Jurkat, Clone E6-1 (cell line): ENCODE measurements at places on chromosomes 11 and 22.

GRCh38 chr22:47698906-47699305 lies 936.5 kb downstream of the TBC1D22A start:
- no peak for DNase-seq

DNA sequence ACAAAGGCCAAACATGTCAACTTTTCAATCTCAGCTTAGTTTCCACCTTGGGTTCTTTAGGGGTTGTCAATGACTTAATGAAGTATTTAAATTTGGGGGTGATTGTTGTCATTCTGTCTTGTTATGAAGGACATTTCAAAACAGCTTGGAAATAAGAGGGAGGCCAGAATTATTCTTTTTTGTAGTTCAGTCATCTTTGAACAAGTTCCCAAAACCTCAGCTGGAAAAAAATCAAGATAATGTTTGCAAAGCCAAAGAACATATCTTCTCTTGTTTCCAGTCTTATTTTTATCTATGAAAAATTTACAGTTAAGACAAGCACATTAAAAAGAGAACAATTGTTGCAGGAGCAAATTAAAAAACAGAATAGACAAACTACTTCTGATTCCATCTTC lies 612.8 kb downstream of the INSC start:
- DNase-seq, result no peak

GRCh38 chr11:73648571-73649046 lies 2.2 kb downstream of the PLEKHB1 start:
- no peak for DNase-seq

- DNase-seq, result no peak
Observed at GRCh38 chr22:45870011-45870410, 107.0 kb downstream of the WNT7B start.

GRCh38 chr22:36764060-36764459 lies 11.9 kb downstream of the IFT27 start:
- DNase-seq, result no peak

GRCh38 chr22:43333978-43334377 lies 9.2 kb downstream of the SCUBE1 start:
- DNase-seq, result no peak

DNA sequence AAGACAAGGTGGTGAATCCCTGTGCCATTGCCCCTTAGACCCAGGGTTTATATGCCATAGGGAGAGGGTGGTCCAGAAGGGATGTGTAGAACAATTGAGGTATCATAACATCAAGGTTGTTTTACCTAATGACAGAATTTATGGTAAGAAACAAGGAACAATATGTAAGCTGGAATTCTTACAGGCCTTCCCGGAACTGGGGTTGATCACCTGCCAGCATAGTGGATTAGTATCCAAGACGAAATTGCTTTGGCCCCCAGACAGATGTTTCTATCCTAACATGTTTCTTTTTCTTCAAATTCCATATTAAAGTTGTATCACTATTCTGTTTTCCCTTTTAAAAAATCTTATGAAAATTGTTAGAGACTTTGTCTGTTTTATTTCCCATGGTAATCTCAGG lies 343.8 kb upstream of the ANO3 start:
- DNase-seq, result no peak

GRCh38 chr11:134734141-134734845 lies 322.3 kb upstream of the B3GAT1 start:
- no peak for DNase-seq

DNA sequence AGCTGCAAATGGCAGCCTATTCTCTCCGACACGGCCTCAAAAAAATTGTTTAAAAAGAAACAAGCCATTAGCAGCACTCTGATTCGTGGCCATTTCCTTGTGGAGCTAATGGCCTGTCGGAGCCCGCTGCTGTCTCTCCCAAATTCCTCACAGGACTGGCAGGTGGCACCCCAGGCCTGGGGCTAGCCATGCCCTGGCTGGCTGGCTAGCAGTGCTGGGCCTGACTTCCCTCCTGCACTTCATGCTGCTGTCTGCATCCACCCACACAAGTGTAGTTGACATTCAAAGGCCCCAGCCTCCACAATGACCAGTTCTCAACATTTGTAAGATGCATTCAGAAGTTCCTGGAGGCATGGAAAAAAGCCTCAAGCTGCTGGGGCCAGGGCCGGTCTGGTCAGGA lies 61.5 kb downstream of the SMCO4 start:
- DNase-seq, result no peak

DNA sequence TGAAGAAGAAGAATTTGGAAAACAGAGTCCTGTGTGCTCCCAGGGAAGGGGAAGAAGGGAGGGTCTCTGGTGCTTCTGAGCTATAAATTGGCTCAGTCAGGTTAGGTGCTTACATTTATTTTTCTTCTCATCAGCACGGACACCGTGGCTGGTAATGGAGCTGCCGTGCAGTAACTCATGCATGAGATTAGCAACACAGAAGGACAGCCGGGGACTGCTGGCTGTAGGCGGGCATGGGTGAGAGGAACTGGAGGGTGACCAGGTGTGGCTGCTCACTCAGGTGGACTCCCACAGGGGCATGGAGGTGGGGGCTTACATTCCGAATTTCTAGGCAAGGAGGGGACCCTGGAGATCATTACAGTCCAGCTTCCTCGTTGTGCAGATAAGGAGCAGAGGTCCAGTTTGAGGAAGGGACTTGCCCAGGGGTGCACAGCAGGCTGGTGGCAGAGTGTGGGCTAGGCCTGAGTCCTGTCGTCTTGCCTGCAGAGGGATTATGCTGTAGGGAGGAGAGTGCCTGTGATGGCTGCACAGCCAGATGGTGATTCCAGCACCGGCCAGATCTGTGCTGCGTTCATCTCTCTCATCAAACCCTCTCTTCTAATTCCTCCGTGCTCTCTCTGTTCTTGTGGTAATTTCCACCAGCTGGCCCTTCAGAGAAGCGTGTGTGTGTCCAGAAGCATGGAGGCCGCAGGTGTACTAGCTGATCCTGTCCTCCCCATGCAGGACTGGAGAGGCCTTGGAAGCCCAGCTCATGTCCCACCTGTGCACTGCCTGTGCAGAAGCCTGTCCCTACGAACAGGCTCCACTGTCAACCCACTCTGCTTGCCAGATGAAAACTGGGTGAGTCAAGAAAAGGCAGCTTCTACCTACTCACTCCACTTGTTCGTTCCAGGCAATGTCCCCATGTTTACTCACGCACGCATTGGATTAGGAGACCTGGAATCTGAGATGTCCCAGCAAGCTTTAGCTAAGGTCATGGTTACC lies 78.9 kb downstream of the NTM start:
- DNase-seq, result no peak

GRCh38 chr11:18730020-18730419 lies 4.0 kb upstream of the IGSF22 start:
- DNase-seq, result no peak

- DNase-seq, result no peak
Observed at GRCh38 chr22:49962012-49962750, 1.6 kb downstream of the PIM3 start.

DNA sequence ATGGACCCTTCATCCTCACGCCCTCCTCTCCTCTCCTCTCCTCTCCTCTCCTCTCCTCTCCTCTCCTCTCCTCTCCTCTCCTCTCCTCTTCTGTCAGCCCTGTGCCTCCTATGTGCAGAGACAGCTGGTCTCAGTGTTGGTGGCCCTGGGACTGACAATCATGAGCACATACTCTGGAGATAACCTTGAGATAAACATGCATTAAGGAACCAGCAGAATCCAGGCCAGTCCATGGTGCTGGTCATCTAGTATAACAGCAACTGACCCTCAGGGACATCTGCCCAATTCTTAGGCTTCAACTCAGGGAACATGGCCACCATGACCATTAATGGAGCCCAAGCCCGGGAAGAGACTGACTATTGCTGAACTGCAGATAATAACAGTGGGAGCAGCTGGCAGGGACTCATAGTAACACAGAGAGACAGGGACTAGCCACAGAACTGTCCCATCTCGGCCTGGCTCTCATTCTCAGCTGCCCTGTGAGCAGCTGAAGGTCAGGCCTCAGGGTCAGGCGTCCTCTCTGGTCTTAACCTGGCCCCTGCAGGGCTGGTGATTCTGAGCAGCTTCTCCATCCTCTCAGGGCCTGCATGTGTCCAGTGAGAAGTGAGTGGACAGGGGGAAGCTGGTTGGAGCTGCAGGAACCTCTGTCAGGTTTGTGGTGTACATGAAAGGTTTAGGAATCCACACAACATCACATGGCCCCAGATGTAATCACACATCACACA lies 45.4 kb downstream of the GGTLC2 start:
- no peak for DNase-seq

GRCh38 chr11:12199231-12199948 lies 89.0 kb downstream of the MICAL2 start:
- no peak for DNase-seq

- DNase-seq, result no peak
Observed at GRCh38 chr11:18061351-18061750, 15.3 kb upstream of the TPH1 start.

GRCh38 chr22:37330200-37331033 lies 48.1 kb downstream of the CYTH4 start:
- peak; percentile 77 for DNase-seq

DNA sequence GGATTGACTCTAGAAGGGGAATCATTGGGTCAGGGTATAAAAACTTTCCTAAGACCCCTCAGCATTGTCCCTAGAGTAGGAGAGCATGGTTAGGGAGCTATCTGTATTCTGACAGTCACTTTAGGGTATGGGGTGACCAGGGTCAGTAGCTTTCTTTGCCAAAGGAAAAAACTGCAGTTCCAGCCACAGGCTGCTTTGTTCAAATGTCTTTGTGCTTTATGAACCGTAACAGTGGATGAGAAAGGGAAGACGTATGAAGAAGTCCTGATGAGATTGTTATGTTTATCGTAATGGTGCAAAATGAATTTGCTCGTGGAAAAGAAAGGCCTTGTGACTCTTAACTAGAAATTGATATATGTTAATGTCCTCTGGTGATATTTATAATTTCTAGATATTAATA lies 30.0 kb downstream of the CYB5R2 start:
- no peak for DNase-seq

- peak; percentile 6 for DNase-seq
Observed at GRCh38 chr11:12587333-12587991, 86.8 kb upstream of the TEAD1 start.

DNA sequence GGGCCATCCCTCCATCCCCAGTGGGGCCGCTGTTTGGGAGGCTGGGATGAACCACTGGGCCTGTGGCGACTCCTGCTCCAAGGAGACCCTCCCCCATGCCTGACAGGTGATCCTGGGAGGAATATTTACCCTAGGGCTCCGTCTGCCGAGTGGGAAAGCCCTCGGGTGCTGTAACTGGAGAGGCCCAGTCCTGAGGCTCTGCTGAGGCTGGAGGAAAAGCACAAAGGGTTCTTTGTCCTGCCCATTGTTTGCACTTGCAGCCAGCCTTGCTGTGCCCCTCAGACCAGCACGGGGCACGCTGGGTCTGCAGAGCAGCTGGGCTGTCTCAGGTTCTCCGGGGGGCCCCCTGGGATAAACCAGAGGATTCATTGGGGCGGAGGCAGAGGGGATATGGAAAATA lies 321.1 kb downstream of the MN1 start:
- DNase-seq, result no peak

DNA sequence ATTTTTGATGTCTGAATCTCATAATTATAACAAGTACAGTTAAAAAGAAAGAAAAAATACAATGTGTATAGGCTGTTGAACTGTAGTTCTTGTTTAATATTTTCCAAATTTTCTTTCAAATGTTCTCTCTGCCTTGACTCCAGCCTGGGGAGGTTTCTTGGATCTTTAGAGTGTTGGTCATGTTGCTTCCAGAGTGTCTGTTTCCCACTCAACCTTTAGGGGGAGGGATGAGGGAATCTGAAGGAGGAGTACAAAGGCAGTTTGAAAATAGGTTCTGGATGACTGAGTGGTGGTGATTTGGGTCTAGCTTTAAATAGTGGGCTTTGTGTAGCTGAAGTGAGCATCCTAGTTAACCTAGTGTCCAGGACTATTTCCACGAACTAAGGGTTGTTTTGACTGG lies 2.0 kb downstream of the CTNND1 start:
- DNase-seq, result no peak

DNA sequence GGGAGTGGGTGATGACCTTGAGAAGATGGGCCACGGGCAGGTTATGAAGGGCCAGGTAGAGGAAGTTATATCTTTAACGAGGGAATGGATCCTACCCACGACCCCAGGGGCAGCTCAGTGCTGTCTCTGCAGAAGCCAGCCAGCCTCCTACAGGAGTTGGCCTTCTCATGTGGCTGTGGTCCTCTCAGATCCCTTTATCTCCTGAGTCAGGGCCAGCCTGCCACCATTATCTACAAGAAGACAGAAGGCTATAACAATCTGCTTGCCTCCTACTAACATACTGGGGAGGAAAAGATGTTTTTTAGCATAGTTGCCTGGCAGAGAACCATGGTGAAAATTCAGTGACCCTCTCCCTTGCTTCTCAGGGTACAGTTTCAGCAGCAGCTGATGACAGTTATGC lies 7.0 kb upstream of the YWHAH start:
- DNase-seq, result no peak

GRCh38 chr22:49322231-49322630 lies 505.4 kb downstream of the BRD1 start:
- DNase-seq, result no peak

GRCh38 chr11:119928047-119928446 lies 199.0 kb upstream of the NECTIN1 start:
- DNase-seq, result no peak

GRCh38 chr11:91763331-91763730 lies 461.3 kb upstream of the FAT3 start:
- DNase-seq, result no peak

DNA sequence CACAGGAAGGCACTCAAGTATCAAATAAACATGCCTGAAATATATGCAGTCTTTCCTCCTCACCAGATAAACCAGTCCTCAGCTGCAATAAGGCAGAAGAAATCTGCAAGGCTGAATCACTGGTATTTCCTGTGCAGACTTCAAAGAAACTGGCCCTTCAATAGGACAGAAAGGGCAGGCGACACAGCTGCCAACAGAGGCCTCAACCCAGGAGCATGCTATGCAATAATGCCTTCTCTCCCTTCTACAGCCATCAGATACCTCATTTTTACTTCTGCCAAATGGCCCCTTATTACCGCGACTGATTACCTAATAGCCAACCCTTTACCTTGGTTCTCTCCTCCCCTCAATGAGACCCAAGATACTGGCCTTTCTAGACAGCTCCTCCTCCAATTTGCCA lies 8.0 kb downstream of the NUMA1 start:
- DNase-seq, result peak; percentile 10
